Spleen (tissue), 13 donors: ENCODE measurements at places on chromosomes 2 and 18. TPM values are rescaled to one million over a fixed set of nuclear protein-coding genes. Genes with fewer than 3 reads are reported as not detected.

Gene FAP
- 1.5 TPM for total RNA-seq

Gene NT5C1B
- total RNA-seq = not detected

Gene PELI1
- total RNA-seq = 56.9 TPM

Gene IFIH1
- total RNA-seq = 35.9 TPM

Gene SLC14A1
- 10.1 TPM for total RNA-seq

Gene TUBB6
- 37.1 TPM for total RNA-seq

Gene CENPO
- 10.0 TPM for total RNA-seq

Gene MOCOS
- 1.3 TPM for total RNA-seq

Gene CD8A
- 99.8 TPM for total RNA-seq

Gene LHCGR
- total RNA-seq = not detected

Gene LAMA1
- 0.60 TPM for total RNA-seq

Gene FOXI3
- not detected for total RNA-seq

Gene CCDC195
- total RNA-seq = not detected

Gene COL4A3
- total RNA-seq = 22.7 TPM

Gene AQP12A
- total RNA-seq = not detected

Gene SALL3
- not detected for total RNA-seq

Gene RAMP1
- total RNA-seq = 10.0 TPM

Gene CYP27A1
- 12.3 TPM for total RNA-seq

Gene MYO5B
- 0.74 TPM for total RNA-seq

Gene FRZB
- 30.5 TPM for total RNA-seq

Gene IKZF2
- total RNA-seq = 30.8 TPM

Gene TLX2
- not detected for total RNA-seq

Gene NMUR1
- total RNA-seq = 6.2 TPM

Gene RAD51AP2
- total RNA-seq = not detected

Gene FOXD4L1
- total RNA-seq = not detected

Gene C1GALT1C1L
- total RNA-seq = 0.37 TPM

Gene FBXO15
- 0.60 TPM for total RNA-seq

Gene TFPI
- 65.0 TPM for total RNA-seq

Gene ALPI
- total RNA-seq = not detected

Gene RNF152
- 7.1 TPM for total RNA-seq

Gene ACADL
- not detected for total RNA-seq

Gene ANKRD30BL
- total RNA-seq = not detected

Gene LCT
- 0.17 TPM for total RNA-seq

Gene SLC9A4
- not detected for total RNA-seq

Gene IL36A
- not detected for total RNA-seq

Gene TCF7L1
- 9.8 TPM for total RNA-seq

Gene OST4
- total RNA-seq = 218 TPM

Gene ANKRD62
- not detected for total RNA-seq

Gene LOXL3
- total RNA-seq = 21.9 TPM

Gene ANKAR
- total RNA-seq = 22.2 TPM

Gene DUSP19
- total RNA-seq = 3.2 TPM

Gene SLC16A14
- total RNA-seq = 16.2 TPM

Gene HOXD9
- total RNA-seq = 2.9 TPM

Gene GAL3ST2
- not detected for total RNA-seq

Gene AMER3
- not detected for total RNA-seq

Gene MARS2
- total RNA-seq = 10.2 TPM

Gene ZNF396
- 1.2 TPM for total RNA-seq
